ENCODE measurements at places on chromosomes 13 and 19. TPM values are rescaled to one million over a fixed set of nuclear protein-coding genes. Genes with fewer than 3 reads are reported as not detected.

- peaks cover 1% of the 10 kb centered on the region for H3K36me3 ChIP-seq
- peaks cover 2% of the 10 kb centered on the region for H3K4me1 ChIP-seq
- H3K4me3 ChIP-seq = no peak overlapping the region
- H3K27ac ChIP-seq = no peak overlapping the region
- H3K27me3 ChIP-seq = no peaks in the 10 kb centered on the region
These were observed 49.1 kb downstream of the LMO7 start for GRCh38 chr13:75685239-75685697.

GRCh38 chr13:73934771-73935170 lies 199.4 kb downstream of the KLF12 start:
- DNase-seq = no peak
- H3K4me1 ChIP-seq = peaks cover 28% of the 10 kb centered on the region
- no peak overlapping the region for H3K4me3 ChIP-seq

- no peaks in the 10 kb centered on the region for H3K27me3 ChIP-seq
- no peaks in the 10 kb centered on the region for H3K36me3 ChIP-seq
- H3K27ac ChIP-seq = no peak overlapping the region
- no peaks in the 10 kb centered on the region for H3K4me1 ChIP-seq
- no peak for DNase-seq
- H3K4me3 ChIP-seq = no peak overlapping the region
These were observed 416.3 kb downstream of the LIG4 start for GRCh38 chr13:107799001-107799400.

- DNase-seq = no peak
- H3K4me3 ChIP-seq = no peak overlapping the region
- no peaks in the 10 kb centered on the region for H3K36me3 ChIP-seq
- H3K27ac ChIP-seq = no peak overlapping the region
- no peaks in the 10 kb centered on the region for H3K27me3 ChIP-seq
- no peaks in the 10 kb centered on the region for H3K4me1 ChIP-seq
These were observed 322.3 kb downstream of the EFNB2 start for GRCh38 chr13:106213028-106213757.

GRCh38 chr19:18364826-18365528 lies 21.0 kb upstream of the GDF15 start:
- no peak overlapping the region for H3K4me3 ChIP-seq
- DNase-seq = no peak
- no peaks in the 10 kb centered on the region for H3K27me3 ChIP-seq
- peaks cover 22% of the 10 kb centered on the region for H3K36me3 ChIP-seq
- H3K4me1 ChIP-seq = peaks cover 13% of the 10 kb centered on the region

GRCh38 chr13:96029002-96029401 lies 24.2 kb downstream of the UGGT2 start:
- H3K4me1 ChIP-seq = no peaks in the 10 kb centered on the region
- no peak for DNase-seq
- no peaks in the 10 kb centered on the region for H3K36me3 ChIP-seq
- no peak overlapping the region for H3K27ac ChIP-seq

- no peaks in the 10 kb centered on the region for H3K27me3 ChIP-seq
- H3K4me3 ChIP-seq = no peak overlapping the region
- no peak for DNase-seq
- H3K36me3 ChIP-seq = peaks cover 16% of the 10 kb centered on the region
These were observed 50.9 kb downstream of the EPS15L1 start for GRCh38 chr19:16420781-16421386.

Gene SLC17A7
- total RNA-seq = 0.55 TPM

Gene KLK1
- 3.2 TPM for total RNA-seq

Gene CEACAM5
- total RNA-seq = not detected
